ENCODE measurements at places on chromosomes 12 and 14.

DNA sequence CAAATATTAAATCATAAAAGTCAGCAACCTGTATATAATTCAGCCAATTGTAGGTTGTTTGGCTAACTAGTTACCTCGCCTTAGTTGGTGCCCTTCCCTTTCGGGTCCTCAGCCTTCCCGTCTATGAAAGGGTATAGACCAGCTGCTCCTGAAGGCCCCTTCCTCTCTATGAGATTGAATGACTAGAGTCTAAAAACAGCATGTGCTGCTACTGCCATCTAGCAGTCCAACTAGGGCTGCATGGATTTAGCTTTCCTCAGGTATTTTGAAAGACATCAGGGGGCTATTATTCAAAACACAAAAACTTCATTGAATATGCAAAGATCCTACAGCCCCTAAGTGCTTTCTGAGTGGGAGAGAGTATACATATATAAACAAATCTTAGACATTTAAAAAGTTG, 37.0 kb upstream of the TMEM263 start:
- DNase-seq: no peak

GRCh38 chr12:10140001-10140400, 10.0 kb upstream of the CLEC7A start:
- DNase-seq: peak; percentile 11

DNA sequence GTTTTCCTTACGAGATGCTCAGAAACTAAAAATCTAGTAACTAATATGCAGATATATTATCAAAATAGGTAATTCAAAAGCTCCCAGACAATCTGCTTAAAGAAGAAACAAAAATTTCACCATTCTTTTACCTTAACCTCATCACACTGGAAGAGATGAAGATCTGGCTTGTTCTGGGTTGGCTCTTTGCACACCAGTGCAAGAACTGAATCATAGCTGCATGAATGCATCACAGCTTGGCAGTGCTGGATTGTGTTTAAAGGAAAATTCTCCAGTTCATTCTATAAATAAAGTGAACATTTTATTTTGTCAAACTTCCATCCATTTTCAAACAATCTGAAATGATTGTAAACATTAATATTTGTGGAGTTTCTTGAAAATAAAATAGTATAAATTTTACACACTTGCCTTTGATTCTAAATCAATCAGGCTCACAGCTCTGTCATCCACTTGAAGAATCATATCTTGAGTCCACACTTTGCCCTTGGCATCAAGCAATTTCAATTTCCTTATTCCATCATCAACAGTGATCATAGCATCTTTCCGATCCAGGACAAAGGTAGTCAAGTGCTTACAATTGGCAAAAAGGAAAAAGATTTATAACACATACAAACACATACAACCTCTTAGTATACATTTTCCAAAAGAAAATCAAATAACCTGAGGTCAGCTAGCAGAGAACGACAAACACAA, 119.8 kb downstream of the EPS8 start:
- no peak for DNase-seq

GRCh38 chr14:99484106-99484505, 2.9 kb downstream of the CCNK start:
- no peak for DNase-seq

GRCh38 chr12:46430340-46430948, 57.9 kb upstream of the SLC38A2 start:
- DNase-seq: no peak

GRCh38 chr14:69327507-69327906, 67.5 kb downstream of the GALNT16 start:
- DNase-seq: no peak

GRCh38 chr12:25397001-25397400, 146.3 kb upstream of the KRAS start:
- DNase-seq: no peak

- no peak for DNase-seq
Observed at GRCh38 chr12:119052001-119052400, 70.7 kb downstream of the SRRM4 start.

DNA sequence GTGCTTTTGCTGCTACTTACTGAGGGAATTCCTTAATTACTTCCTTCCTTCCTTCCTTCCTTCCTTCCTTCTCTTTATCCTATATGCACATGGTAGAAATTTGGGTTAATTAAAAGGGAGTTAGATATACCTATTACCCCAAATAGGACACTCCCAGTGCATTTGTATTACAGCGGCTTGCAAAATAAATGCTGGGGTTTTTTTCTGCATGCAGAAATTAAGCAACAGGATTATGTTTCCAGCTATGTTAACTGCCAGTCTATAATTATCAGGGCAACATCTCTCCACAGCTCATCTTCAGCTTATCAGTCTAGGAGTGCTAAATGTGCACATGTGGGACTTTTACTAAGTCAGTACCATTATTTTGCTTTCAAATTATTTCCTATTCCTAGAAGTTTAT, 132.9 kb upstream of the SLC35F4 start:
- DNase-seq: no peak

DNA sequence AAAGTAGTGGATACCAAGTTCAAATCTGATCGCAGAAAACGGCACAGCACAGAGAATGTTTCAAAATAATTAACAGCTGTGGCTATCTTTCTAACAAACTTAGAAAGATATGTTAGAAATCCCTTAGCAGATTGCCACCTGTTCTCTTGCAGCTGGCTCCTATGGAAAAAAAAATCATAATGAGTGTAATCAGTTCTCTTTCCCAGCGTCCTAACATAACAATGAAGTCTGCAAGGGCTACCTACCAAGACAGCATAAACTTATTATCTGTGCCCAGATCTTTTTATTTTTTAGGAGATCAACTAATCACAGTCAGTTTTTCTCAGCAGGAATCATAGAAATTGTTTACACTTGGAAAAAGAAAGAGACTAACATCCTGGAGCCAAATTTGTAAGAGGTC, 358.6 kb upstream of the FOXG1 start:
- no peak for DNase-seq

DNA sequence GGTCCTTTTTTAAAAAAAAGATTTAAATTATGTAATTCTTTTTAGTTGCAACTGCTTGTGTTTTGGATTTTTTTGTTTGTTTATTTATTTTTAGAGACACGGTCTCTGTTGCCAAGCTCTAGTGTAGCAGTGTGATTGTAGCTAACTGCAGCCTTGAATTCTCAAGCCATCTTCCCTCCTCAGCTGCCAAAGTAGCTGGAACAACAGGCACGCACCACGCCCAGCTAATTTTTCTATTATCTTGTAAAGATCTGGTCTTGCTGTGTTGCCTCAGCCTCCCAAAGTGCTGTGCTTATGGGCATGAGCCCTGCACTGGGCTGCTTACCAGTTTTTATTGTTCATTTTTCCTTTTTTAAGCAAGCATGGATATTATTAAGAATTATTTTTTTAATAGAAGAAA, 10.6 kb upstream of the ART4 start:
- no peak for DNase-seq

DNA sequence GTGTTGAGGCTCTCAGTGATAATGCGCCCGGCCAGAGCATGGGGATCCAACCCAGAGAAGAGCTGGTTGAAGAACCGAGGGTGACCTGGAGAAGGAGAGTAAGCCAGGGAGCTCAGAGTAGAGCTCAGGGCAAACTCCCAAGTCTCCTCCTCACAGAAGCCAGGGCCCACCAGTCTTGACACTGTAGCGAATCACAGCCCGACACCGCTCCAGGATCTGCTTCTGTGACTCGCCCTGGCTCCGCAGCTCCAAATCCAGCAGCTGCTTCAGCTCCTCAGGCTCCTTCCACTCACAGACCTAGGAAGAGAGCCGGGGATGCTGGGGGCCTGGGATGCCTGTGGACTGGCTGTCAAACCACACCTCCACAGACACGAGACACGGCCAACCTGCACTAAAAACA, 8.2 kb upstream of the ZNF740 start:
- no peak for DNase-seq

DNA sequence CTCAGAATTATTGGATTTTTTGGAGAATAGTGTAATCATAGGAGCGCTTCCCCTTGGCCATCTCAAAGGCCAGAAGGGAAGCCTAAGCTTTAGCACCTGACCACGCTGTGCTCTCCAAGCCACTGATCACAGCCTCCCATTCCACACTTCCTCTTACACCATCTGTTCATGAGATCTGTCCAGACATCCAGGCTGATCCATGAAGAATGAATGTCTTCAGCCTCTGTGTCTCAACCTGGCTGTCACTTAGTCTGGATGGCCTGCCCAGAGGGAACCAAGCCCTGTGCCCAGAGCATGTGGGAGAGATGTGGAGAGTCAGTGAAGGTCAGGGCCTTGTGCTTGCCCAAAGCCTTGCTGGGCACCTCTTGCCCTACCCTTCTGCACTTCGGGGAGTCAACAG, 40.5 kb downstream of the TSPAN11 start:
- DNase-seq: no peak

DNA sequence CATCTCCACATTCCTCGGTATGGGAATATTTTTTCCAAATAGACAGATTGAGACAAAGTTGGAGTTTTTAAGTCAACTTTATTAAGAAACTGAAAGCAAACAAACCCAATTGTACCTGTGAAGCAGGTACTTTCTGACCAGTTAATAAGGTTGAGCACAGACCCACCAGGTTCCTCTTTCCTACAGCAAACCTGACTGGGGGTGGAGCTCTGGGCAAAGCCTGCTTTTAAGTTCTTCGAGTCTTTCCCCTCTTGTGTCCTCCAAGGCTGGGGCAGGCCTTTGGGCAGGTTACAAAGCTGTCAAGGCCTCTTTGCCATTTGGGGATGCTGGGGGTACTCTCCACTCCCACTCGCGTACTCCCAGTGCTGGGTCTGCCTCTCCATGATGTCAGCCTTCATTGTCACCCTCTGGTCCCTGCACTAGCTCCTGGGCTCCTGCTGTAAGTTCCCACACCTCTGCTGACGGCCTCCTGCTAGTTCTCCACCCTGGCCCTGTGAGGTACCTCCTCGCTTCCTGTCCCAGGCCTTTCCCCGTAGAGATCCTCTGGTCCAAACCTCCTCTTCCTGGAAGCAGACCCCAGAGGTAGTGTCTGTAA, 3.2 kb downstream of the KCNH3 start:
- no peak for DNase-seq

- no peak for DNase-seq
Observed at GRCh38 chr12:120536064-120536791, 2.1 kb downstream of the RNF10 start.

DNA sequence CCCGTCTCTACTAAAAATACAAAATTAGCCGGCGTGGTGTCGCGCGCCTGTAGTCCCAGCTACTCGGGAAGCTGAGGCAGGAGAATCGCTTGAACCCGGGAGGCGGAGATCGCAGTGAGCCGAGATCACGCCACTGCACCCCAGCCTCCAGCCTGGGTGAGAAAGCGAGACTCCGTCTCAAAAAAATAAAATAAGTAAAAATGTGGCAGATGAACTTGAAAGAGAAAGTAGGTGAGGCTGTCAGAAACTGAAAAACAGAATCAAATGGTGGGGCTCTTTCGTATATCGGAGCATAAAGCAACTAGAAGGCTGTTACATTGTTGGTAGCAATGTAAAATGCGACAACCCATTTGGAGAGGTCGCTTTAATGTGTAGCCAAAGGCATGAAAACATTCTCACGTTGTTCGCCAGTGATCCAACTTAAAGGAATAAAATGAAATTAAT, 767 bp upstream of the CCNT1 start:
- no peak for DNase-seq

GRCh38 chr12:25652371-25652770, 99.3 kb upstream of the LMNTD1 start:
- DNase-seq: no peak

- no peak for DNase-seq
Observed at GRCh38 chr12:107399046-107399445, 286.6 kb upstream of the PWP1 start.

DNA sequence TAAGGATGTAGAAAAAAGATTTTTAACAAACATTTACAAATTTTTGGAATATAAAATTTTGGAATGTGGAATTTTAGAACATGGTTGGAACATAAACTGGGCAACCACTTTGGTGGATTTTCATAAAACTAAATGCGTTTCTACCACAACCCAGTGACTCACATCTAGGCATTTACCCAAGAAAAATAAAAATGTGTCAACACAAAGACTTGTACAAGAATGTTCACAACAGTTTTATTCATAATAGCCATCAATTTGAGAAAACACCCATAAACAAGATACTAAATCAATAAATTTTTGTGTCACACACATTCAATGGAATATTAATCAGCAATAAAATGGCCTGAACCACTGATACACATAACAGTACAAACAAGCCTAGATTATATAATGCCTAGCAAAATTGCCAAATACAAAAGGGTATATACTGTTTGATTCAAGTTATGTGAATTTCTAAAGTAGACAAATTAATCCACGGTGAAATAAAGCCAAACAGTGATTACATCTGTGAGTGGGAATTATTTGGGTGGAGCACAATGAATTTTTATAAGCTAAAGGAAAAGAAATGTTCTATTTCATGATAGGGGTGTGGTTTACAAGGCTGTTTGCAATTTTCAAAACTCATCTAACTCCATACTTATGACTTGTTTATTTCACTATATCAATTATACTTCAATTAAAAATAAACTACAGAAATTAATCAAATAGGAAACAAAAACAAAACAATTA, 415.2 kb upstream of the OR4E1 start:
- DNase-seq: no peak

DNA sequence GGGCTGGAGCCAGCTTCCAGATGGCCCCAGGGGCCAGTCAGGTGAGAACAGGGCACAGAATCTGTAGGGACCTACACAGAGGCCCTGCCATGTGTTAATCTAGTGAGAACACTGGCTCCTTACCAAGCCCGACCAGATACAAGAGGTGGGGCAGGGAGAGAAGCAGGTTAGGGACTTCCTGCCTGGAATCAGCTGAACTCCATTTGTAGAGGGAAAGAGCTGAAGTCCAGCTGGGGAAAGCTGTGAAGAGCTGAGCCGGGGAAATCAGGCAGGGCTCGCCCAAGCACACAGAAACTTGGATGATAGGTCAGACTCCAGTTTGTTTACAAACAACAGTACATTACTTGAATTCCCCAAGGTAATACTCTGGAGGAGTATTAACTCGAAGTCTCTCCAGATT, 46.7 kb downstream of the PTGER2 start:
- no peak for DNase-seq

DNA sequence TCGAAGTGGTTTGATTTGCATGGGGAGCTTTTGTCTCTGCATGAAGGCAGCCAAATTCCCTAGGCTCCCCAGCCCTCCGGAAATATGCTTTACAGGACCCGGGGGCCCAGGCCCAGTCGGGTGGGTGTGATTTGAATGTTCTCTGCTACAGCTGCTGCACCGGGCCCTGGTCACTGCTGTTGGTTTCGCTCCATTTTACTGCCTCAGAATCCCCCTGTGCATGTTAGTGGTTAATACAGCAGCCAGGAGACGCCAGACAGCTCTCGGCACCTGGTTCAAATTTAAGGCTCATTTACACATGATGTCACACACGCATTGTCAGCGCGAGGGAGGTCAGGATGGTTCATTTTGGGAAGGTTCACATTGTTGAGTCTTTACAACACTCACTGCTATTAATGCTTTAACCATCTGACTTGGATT, 99.6 kb downstream of the SLC38A6 start:
- no peak for DNase-seq

Measured in activated T-cell treated with anti-CD3 and anti-CD28 coated beads for 4 hours (primary cell).